Uterus (tissue), 4 donors: ENCODE measurements at places on chromosomes 7 and 10. TPM values are rescaled to one million over a fixed set of nuclear protein-coding genes. Genes with fewer than 3 reads are reported as not detected.
A peak's percentile ranks its signal among the peaks of the same experiment; 100 is the strongest.

- DNase-seq = no peak
Observed at GRCh38 chr10:126804396-126804795, 100.8 kb upstream of the DOCK1 start.

DNA sequence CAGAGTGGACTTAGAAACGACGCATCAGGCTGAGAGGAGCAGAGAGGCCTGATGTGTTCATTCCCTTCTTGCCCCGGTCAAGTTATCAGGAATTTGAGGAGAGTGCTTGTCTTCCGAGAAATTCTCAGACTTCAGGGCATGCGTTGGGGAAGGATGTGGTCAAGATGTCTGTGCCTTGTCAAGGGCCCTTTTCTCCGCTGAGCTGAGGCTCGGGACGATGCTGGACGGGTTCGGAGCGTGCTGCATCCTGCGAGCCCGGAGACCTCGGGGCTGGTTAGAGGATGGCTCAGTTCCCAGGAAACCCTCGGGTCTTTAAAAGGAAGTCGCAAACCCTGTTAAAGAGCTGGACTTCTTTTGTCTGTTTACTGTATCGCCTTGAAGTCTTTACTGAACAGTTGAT, 325.4 kb downstream of the ADARB2 start:
- DNase-seq = no peak

- no peak for DNase-seq
Observed at GRCh38 chr7:139523199-139523941, at the start of gene CLEC2L. CLEC2L (plus strand) TSS chr7:139523685; CDS start chr7:139523928, 243 bp downstream.

GRCh38 chr10:12420530-12421120, 71.3 kb downstream of the CAMK1D start:
- DNase-seq = no peak

DNA sequence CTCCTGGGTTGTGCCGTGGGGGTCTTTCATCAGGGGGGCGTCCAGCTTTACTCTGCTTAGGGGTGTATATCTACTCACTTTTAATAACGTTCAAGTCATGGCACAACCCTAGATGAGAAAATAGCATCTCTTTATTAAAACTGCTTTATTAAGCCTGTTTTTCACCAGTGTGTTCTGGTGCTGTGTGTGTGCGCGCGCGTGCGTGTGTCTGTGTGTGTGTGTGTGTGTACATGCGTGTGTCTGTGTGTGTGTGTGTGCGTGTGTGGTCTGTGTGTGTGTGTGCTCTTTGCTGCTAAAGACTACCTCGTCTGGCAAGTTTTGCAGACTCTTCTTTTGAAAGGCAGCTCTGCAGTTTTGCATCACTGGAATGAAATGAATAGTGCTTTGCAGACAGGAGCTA, 390.9 kb upstream of the MKI67 start:
- no peak for DNase-seq

GRCh38 chr7:127252778-127253280, at the start of gene GRM8:
GRM8 (minus strand) TSS chr7:127252941.
- DNase-seq = peak; percentile 46

- DNase-seq = no peak
Observed at GRCh38 chr7:116610210-116610609, 61.8 kb upstream of the MET start.

GRCh38 chr7:97149843-97150242, 32.3 kb downstream of the SDHAF3 start:
- DNase-seq = no peak

DNA sequence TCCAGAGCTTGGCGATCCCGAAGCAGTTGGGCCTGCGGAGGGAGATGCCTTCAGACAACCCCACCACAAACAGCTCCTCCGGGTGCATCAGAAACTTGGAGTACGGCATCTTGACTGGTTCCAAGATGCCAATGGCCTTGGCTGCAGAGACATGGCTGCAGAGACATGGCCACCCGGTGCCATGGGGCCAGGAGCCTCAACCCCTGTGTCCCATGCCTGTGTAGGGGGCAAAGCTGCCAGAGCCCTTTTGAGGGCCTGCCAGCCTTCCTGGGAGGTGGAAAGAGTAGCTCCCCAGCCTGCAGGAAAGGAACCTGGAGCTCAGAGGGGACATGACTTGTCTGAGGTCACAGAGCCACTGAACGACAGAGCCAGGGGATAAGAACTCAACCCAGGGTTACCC, 83.5 kb downstream of the RABGEF1 start:
- no peak for DNase-seq

GRCh38 chr7:77985974-77986339, 187.4 kb downstream of the PHTF2 start:
- no peak for DNase-seq

- peak; percentile 32 for DNase-seq
Observed at GRCh38 chr7:134766779-134767519, 12.5 kb upstream of the CALD1 start.

DNA sequence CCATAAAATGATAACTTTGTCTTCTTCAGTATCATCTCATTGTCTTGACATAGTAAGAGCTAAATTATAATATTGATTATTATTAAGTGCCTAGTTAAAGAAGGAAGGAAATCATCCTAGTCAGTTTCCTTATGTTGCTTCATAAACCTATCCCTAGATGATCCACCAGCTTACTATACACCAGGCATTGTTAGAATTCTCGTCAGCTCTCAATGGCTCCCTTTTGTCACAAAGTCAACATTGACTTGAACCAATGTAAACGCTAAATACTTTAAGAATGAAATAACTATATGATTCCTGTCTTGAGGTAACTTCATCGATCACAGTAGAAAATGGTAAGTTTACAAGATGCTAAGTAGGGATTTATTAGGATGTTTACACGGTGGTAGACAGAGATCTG, 1162.9 kb downstream of the CNTNAP2 start:
- DNase-seq = no peak

- no peak for DNase-seq
Observed at GRCh38 chr7:136665878-136666509, 202.5 kb upstream of the CHRM2 start.

DNA sequence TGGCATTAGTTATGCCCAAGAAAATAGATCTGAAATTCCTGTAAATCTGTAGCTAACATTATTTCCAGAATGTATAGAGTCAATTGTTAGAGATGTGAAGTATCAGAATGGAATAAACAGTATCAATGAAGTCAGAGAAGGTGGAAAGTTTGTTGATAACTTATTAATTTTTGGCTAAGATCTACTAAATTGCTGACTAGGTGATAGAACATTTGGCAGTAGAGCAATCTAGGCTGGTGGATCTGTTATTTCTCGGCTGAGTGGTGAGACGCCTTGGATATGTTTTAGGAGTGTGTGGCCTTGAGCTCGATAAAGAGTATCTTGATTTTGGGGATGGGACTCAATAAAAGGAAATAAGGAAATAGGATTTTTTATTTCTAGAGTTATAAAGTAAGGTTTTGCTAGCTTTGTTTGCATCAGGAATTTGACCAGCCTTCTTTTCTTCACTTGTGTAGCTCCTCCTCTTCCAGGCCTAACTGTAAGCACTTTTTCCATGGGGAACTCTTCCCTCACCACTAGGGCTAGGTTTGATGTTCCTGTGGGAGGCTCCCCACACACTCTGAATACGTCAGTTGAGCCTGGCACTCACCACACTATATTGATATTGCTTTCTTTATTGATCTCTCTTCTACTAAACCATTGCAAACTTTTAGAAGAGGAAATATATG, 86.8 kb upstream of the CSTF2T start:
- no peak for DNase-seq

- DNase-seq = no peak
Observed at GRCh38 chr10:14884082-14884481, 5.4 kb downstream of the SUV39H2 start.

GRCh38 chr7:108010377-108010776, 7.4 kb upstream of the LAMB1 start:
- DNase-seq = no peak

DNA sequence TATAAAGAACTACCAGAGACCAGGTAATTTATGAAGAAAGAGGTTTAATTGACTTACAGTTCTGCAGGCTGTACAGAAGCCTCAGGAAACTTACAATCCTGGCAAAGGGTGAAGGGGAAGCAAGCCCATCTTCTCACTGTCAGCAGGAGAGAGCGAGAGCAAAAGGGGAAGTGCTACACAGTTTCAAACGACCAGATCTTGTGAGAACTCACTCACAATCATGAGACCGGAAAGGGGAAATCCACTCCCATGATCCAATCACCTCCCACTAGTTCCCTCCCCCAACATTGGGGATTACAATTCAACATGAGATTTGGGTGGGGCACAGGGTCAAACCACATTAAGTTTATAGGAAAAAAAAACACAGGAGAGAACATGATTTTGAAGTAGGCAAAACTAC, 222.1 kb upstream of the SHH start:
- DNase-seq = no peak

- no peak for DNase-seq
Observed at GRCh38 chr7:16818732-16819131, 13.9 kb upstream of the AGR2 start.

GRCh38 chr10:70497120-70497545, 18.6 kb downstream of the PALD1 start:
- no peak for DNase-seq

The ZNF467 gene
- 15.4 TPM for total RNA-seq

The FEZF1 gene
- not detected for total RNA-seq

The CRPPA gene
- total RNA-seq = 4.9 TPM

The SFTPA2 gene
- total RNA-seq = not detected

The PRRT4 gene
- total RNA-seq = not detected

The CNTNAP2 gene
- not detected for total RNA-seq
